Stimulated activated CD4-positive, alpha-beta T cell treated with anti-CD3 and anti-CD28 coated beads, Interleukin-15, amount 100 ng/mL, for 24 hours (primary cell): ENCODE measurements at places on chromosomes 12 and 14.

DNA sequence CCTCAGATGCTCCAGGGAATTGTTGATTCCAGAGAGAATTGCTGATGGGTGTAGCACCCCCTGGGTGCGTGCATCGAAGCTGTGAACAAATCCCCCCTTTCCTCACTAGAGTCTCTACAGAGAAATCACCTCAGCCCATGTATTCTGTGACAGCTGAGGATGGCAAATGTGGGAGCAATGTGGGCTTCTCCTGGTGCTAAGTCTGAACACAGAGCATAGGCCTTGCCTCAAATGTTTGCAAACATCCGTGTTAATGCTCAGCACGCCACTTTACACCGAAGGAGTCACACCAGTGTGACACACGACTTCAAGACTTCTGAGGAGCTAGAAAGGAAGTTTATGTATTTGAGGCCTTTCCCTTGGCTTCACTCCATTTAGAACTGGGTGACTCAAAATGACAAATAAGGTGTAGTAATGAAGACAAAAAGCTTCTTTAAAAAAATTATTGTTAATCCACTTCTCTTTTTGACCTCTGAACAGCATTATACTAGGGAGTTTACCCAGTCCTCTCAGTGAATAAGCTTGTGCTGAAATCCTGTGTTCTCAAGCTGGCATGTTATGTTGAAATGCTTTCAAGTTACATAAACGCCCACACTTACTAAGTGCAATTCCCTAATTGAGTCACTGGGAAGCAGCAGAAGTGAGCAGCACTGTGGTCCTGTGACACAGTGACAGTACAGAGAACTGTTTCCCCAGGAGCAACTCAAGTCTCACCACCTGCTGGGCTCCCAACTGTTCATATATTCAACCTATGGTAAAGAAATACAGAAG lies 92.9 kb downstream of the FAR2 start:
- DNase-seq = peak; percentile 26

DNA sequence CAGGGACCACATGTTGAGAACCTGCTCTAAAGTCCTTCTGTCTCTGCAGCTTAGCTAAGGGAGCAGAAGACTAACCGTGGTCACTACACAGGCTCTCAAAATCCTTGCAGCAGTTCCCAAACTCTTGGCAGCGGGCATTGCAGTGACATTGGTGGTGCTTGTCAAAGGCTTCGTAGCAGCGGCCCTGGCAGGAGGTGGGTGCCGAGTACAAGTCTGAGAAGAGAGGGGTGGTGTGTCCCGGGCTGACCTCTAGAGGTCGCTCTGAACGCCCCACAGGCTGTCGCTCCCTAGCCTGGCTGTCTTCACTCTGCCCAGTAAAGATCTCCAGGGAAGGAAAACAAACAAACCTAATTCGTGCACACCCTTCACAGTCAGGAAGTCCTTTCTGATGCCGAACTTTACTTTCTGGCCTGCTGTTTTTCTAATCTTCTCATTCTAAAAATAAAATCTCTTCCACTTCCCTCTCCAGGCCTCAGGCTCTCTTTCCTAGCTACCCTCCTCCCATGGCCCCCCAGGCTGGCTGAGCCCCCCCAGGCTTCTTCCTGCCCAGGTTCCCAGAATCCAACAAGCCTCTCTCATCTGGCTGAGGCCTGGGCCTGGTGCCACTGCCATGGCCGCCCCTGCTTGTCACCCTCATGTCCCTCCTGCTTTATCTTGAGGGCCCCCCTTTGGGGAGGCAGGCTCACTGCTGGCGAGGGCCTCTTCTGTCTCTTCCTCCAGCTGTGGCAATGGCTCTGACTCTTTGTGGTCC lies 7.7 kb downstream of the ENDOU start:
- DNase-seq = peak; percentile 58

- peak; percentile 11 for DNase-seq
Measured at GRCh38 chr12:29066011-29066588, 83.0 kb upstream of the FAR2 start.

- DNase-seq = no peak
Measured at GRCh38 chr14:64719601-64720000, 15.4 kb downstream of the PLEKHG3 start.

- no peak for DNase-seq
Measured at GRCh38 chr12:110247340-110248095, 33.5 kb upstream of the ATP2A2 start.

- DNase-seq = no peak
Measured at GRCh38 chr12:9718968-9719367, 13.9 kb downstream of the CLECL1 start.

GRCh38 chr12:15801770-15802744 lies 12.9 kb upstream of the EPS8 start:
- DNase-seq = no peak

DNA sequence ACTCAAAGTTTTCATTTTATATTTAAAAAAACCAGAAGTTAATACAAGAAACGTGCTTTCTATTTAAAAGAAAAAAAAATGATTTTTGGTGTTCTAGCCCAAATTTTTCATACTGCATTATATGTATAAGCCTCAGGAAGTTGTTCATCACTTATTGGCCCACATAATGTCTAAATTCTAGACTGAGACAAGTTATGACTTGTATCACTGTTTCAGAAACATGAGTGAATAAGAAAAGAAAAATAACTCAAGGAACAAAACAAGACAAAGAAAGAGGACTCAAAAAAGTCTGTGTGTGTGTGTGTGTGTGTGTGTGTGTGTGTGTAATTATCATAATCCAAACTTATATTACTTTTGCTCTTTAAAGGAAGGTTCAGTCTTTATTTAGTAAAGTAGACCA lies 929.8 kb downstream of the GALC start:
- DNase-seq = no peak

DNA sequence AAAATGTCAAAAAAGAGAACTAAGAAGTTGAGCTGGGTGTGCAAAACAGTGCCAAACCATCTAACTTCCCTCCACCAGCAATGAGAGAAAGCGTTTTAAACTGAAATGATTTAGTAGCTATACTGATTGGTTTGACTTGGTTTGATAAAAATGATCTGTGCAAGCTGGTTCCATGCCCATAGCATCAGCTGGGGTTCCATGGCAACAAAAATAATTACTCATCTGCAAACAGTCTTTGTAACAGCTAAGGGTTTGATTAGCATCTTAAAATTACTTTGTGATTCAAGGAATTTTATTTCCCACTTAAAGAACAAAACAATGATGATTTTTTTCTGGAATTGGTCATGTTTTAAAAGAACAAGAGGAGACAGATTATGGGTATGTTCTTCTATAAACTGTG lies 15.0 kb upstream of the BICD1 start:
- no peak for DNase-seq

DNA sequence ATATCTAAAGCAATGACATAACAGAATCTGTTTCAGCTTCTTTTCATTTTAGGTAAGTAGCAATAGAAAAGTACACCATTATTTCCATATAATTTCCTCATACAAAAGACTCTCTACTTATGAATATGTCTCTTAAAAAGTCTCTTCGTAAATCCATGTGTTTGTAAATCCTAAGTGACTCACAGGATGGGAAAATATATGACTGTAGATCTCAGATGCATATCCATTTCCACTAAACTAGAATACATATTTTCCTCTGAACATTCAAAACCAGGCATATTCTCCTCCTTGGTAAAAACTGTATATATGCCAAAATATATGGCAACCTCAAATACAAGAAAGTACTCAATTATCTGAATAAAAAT lies 93.6 kb downstream of the TXNDC16 start:
- no peak for DNase-seq

- DNase-seq = no peak
Measured at GRCh38 chr12:11778713-11779685, 129.5 kb downstream of the ETV6 start.

DNA sequence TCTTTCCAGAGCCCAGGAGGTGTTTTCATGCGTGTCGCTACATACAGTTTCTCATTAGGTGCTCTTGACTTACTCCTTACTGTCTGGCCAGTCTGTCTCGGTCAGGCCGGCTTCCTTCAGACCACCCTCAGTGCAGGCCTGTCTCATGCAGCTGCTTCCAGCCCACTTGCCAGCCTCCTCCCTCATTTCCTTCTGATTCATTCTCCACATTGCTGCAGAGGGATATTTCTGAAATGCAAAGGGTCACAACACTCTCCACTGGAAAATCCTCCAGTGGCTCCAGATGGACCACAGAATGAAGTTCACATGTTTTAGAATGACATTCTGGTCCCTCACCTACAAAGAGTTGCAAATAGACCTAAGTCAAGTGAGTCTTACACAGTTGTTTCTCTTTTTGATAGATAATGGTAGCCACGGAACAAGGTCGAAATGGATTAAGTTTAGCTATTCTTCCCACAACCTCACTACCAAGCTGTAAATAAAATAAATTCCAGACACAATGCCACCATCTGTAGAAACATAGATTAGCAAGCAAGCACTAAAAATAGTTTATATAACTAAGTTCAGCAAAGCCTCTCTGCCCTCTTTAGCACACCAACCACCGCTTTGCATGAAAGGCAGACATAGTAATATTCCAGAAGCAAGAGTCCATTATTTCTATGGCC lies 146.9 kb downstream of the ESR2 start:
- DNase-seq = no peak

GRCh38 chr14:74500417-74501134 lies 7.0 kb downstream of the ISCA2 start:
- no peak for DNase-seq

- DNase-seq = no peak
Measured at GRCh38 chr12:4947253-4947652, 37.5 kb downstream of the KCNA1 start.

DNA sequence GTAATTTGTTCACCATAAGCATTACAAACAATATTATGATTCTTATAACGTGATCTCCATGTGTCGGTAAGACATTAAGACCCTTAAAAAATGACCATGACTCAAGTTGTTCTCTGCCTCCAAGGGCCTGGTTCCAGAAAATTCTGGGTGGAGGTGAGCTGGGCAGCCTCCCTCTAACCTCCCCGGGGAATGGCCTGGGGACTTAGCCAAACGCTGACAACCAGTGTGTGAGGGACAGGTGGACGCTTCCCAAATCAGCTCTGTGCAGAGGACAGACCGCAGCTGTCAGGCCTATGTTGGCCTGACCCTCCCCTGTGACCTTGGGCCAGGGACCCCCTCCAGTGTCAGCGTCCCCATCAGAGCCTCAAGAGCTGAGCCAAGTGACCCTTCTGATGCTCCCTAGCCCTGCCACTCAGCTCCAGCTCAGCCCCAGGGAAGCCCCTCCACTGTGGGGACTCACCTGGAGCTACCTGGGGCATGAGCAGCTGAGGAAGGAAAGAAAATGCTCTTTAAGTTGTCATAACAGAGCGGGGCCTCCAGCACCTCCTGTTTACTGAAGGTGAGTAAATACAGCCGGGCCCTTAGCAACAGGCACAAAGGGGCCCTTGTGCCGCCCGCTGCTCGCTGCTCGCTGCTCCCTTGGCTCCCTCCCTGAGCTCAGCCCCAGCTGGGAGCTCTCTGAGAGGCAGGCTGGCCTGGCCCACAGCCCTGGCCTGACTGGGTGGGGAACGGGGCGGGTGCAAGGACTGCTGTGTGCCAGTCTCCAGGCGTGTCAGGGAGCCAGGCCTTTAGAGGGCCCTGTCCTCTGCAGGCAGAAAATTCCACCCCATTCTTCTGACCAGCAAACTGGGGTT lies 116.6 kb downstream of the CALM1 start:
- no peak for DNase-seq

DNA sequence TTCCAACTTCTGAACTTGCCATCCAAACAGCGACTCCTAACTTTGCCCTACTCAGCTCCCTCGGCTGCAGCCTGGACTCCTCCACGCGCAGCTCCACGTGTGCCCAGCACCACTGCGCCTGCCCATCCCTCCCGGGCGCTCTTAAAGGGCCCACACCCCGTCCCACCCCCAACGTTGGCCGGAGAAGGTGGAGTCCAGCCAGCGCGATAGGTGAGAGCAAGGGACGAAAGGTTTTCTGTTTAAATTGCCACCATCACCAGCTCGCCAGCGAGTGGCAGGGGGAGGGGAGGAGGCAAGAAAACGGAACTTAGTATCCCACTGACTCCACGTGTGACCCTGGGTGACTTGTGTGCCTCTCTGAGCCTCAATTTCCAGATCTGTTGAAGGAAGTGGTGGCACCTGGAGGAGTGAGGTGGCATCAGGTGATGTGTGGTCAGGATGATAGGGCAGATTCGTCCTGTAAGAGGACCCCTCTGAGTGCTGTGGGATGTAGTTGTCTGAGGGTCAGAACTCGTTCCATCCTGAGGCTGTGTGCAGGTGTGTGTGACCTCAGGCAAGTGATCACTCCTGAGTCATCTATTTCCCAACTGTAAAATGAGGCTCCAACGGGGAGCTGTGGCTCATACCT lies 59.7 kb downstream of the TRPV4 start:
- no peak for DNase-seq

- DNase-seq = no peak
Measured at GRCh38 chr12:130127912-130128789, 34.1 kb upstream of the FZD10 start.

- DNase-seq = no peak
Measured at GRCh38 chr14:75752907-75753594, 92.0 kb downstream of the TTLL5 start.

DNA sequence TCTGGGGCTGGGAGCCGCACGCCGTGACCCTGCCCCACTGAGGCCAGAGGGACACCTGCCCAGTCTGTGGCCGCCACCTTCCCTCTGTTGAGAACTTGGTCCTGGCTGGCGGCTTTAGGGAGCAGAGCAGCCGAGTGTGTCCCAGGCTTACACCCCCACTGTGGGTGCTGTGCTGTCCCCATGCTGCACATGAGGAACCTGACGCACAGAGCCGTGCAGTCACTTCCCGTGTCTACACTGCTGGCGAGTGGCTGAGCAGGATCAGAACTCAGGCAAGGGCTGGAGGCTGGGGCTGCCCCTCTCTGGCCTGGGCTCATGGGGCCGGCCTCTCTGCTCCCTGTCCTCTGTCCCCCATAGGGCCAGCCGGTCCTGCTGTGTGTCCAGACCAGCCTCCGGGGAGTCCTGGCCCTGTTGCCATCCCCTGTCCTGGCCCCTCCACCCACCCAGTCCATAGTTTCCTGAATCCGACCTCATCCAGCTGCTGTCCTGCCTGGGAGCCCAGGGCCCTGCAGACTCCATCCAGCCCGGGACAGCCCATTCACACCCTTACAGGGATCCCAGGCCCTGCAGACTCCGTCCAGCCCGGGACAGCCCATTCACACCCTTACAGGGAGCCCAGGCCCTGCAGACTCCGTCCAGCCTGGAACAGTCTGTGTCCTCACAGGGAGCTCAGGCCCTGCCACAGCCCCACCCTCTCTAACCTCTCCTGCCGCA lies 10.3 kb downstream of the FBRSL1 start:
- no peak for DNase-seq

GRCh38 chr12:92928421-92928961 lies 604 bp downstream of the EEA1 start:
- peak; percentile 75 for DNase-seq

GRCh38 chr14:38505973-38506249 lies 250.0 kb upstream of the CLEC14A start:
- no peak for DNase-seq

- DNase-seq = no peak
Measured at GRCh38 chr12:80869264-80869663, 68.5 kb downstream of the LIN7A start.
